Stimulated activated CD4-positive, alpha-beta T cell treated with anti-CD3 and anti-CD28 coated beads, Interleukin-15, amount 100 ng/mL, for 48 hours (primary cell): ENCODE measurements at places on chromosomes 1 and 21.

DNA sequence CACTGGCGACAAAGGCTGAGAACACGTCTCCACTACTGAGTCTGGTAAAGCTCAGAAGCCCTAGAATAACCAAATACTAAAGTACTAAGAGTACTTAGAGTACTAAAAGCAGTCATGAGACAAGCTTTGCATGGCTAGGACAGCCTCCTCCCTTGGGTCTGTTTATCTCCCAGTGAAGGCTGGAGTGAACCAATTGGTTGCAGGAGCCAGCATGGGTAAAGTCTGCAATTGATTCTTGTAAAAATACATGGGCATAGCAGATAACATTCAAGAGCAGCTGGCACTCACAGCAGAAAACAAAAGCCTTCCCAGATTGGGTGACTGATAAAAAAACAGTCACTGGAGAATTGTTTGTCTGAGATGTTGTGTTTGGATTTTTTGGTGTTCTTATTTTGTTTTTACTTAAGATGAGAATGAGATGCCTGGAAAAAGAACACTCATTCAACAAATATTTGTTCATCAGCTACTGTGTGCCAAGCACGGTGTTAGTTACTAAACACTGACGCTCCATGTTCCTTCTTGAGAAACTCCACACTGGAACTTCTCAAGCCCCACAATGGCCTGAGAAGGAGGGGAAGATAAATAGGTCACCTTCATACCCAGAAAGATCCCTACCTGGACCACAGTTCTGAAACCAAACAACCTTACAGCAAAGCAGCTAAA, 3.7 kb downstream of the IRF6 start:
- no peak for DNase-seq

DNA sequence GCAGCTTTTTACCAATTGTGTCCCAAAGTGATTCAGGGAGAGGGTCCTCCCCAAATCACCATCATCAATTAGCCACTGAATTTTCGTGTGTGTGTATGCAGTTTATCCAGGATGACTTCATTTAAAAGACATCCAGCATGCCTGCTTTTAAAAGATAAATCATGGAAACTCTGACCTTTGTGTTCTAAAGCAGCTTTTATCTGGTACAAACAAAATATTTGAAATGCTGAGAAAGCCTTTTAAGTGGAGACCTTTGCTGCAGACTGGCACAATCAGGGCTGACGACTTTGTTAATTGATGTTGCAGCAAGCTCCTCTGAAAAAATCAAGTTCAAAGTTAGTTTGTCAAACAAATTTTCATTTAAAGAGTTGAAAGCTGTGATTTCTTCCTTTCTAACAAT, 104.7 kb downstream of the PCP4 start:
- no peak for DNase-seq

DNA sequence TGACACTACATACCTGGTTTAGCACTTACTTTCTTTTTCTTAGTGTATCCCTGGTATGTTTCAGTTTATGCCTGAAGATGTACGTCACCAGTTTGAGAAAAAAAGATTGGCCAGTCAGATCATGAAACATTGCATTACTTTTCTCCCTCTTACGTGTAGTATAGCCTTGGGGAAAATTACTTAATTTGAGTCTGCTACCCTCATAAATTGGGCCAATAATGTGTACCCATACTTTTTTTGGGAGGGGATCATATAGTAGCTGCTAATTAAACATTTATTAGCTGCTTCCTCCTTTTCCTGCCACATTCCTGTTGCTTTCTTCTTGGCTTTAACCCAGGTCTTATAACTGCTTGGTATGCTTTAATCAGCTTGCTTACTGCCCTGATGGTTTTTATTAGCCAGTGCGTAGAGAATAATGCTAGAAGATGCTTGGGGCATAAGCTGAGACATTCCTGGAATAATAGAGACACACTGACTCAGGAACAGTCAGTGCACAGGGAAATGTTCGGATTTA, 32.1 kb downstream of the RABGAP1L start:
- DNase-seq, result no peak

GRCh38 chr21:44892095-44892494, 18.6 kb upstream of the PTTG1IP start:
- DNase-seq, result no peak

DNA sequence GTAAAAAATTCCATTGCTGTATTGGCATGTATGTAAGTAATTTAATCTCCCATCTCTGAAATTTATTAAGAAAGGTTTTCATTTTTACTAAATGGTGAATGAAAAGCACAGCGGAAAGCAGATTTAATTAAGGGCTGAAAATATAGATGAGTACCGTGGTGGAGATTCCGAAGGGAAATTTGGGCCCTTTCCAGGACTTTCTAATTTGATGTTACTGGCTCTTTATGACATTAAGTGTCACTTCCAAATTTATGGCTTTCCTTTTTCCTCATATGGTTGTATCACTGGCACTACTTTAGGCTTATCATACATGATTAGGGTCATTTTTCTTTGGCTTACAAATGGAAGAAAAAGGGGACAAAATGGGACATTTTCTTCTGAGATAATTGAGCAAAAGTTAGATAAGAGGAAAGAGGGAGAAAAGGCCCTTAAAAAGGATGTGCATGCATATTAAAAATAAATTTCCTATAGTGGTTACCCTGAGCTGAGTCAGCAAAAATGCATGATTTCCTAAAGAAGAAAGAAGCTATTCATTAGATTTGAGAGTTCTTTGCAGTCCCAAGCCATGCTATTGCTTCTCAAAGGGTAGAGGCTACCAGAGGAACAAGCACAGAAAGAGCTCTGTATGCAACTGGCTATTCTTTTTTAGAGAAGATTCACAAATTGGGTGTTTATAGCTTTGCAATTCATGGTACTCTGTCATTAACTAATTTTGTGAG, 74.9 kb upstream of the CNIH3 start:
- DNase-seq, result no peak

DNA sequence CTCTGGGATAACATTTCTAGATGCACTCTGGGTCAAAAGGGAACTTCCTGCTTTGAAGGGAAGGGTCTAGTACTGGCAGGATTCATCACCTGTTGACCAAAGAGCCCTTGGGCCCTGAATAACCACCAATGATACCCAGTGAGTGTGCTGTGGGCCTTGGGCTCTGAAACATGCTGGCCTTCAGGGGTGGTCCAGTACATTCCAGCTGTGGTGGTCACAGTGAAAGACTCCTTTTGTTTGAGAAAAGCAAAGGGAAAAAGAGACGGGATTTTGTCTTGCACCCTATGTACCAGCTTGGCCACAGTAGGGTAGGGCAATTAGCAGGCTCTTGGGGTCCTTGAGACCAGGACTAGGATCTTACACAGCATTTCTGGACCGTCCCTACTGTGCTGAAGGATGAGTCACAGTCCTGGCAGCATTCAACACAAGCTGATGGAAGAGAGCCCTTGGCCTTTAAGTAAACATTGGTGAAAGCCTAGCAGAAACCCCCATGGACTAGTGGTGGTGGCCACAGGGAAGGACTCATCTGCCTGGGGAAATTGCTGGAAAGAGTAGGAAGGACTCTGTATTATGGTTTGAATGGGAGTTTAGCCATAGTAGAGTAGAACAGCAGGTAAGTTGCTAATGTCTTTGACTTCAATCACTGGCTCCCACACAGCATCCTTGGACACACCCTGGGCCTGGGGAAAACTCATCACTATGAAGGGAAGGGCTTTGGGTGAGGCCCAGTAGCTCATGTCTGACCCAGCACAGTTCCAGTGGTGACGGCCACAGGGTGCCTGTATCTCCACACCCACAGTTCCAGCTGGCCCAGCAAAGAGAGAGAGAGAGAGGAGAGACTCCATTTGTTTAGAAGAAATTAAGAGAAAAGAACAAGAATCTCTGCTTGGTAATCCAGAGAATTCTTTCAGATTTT, 87.5 kb downstream of the COL24A1 start:
- DNase-seq, result no peak

DNA sequence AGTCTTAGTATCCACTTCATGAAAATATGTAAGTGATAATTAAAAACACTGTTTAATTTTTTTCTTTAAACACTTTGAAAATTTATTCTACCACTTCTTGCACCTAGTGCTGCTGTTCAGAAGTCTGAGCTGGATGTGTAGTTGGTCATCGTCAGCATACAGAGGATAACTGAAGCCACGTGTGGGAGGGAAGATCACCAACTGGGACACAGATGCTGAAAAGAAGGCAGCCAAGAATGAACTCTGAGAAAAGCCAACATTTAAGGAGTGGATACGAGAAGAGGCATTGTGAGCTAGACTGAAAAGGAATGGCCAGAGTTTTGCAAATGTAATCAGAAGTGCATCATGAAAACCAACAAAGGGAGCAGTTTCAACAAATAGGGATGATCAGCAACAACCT, 24.6 kb upstream of the CLCA4 start:
- DNase-seq, result no peak
